CD4-positive, alpha-beta T cell treated with Interleukin-17A for 1 hour (primary cell): ENCODE measurements at places on chromosomes 5 and 9.

GRCh38 chr5:107067395-107067794, 603.3 kb downstream of the EFNA5 start:
- no peak for DNase-seq

DNA sequence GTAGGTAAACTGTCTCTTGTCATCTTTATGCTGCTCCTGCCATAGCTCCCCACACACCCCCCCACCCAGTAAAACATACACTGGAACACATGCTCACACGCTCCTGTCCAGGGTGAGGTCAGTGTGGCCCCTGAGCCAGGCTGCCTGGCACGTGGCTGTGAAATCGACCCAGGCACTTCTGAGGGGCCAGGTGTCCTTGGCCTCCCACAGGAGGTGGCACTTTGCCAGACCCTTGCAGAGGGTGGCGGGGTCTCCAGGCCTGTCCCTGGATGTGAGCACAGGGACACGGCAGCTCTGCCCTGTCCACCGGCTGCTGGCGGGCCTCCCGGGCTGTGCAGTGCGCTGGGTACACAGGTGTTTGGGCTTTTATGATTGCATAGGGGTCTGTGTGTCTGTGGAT, 10.0 kb upstream of the CRB2 start:
- no peak for DNase-seq

- DNase-seq = no peak
These were observed 169.5 kb upstream of the S1PR3 start for GRCh38 chr9:88821746-88822106.

GRCh38 chr5:132008163-132008473, 3.3 kb downstream of the ACSL6 start:
- no peak for DNase-seq

GRCh38 chr9:121009650-121010049, 40.4 kb downstream of the C5 start:
- DNase-seq = no peak

DNA sequence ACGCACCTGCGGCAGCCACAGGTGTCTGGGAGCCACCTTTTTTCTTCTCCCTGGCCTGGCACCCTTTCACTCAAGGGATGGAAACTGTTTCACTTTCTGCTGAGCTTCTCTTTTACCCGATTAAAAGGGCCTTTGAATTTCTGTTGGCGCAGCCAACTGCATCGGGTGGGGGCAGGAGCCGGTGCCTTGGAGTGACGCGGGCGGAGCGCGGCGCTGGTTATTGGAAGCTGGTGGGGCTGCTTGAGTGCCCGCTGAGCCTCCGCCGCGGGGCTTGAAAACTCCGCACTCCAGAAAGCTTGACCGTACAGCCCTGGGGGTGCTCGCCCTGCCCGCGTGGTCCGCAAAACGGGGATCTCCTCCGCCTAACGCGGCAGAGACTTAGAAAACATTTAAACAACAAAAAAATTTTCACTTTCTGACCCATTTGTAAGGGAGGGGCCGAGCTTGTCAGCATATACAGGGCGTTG, 52.0 kb upstream of the TJP2 start:
- peak; percentile 40 for DNase-seq

GRCh38 chr5:134084022-134084565, 30.4 kb upstream of the TCF7 start:
- DNase-seq = no peak

GRCh38 chr9:91900055-91900796, 49.8 kb downstream of the ROR2 start:
- DNase-seq = no peak

- DNase-seq = no peak
These were observed 31.2 kb upstream of the BASP1 start for GRCh38 chr5:17186256-17186655.

GRCh38 chr9:91196103-91196950, 165.4 kb downstream of the AUH start:
- DNase-seq = no peak

GRCh38 chr5:850511-851006, at the start of gene ZDHHC11:
TSS of gene ZDHHC11 (minus strand) at chr5:850986. CDS start at chr5:850602, 384 bp downstream.
- DNase-seq = no peak

- peak; percentile 68 for DNase-seq
These were observed 7.5 kb upstream of the RAPGEF1 start for GRCh38 chr9:131747352-131747751.

- DNase-seq = peak; percentile 47
These were observed 140.1 kb upstream of the FBXL17 start for GRCh38 chr5:108521841-108522506.

DNA sequence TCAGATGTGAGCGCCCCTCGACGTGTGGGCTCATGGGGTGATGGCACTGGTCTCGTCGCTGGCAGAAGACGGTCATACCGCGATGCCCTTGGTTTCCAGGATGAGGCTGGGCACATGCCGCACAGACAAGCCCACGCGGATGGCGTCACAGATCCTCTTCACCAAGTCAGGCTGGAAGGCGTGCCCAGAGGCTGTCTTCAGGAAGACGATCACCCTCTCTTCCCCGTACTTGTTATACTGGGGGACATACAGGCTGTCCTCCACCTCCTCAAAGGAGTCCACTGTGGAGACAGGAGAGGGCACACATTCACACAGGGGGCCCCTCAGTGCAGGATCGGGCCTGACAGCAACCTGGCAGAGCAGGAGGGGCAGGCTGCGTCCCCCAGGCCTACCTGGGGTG, 41.9 kb upstream of the ZNF354A start:
- DNase-seq = no peak

DNA sequence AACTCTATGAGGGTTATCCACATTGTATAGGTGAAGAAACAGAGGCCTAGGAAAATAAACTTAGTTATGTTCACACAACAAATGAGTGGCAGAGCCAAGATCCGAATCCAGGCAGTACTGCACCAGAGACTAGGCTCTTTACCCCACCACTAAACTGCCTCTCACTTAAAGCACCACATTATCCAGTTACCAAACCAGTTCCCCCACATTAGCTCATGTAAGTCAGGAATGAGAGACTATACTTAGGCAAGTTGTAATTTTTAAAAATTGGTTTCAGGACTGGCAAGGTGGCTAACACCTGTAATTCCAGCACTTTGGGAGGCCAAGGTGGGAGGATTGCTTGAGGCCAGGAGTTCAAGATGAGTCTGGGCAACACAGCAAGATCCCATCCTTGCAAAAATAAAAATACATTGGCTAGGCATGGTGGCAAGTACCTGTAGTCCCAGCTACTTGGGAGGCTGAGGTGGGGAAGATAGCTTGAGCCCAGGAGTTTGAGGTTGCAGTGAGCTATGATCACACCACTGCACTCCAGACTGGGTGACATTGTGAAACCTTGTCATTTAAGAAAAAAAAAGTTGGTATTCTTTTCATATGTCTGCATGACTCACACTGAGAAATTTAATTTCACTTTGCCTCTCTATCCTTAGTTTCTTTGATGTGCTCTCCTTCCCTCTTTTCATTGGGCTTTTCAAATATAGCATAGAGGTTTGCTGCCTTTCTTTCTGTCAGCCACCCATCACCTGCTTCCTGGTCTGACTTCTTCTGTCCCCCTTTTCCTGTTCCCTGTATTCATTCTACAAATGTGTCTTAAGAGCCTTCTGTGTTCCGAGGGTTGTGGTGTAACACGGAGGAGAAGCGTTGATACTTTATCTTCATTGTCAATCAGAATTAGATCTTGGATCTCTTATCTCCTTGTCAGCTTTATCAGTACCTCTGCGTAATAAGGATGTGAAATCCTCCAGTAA, 64.7 kb downstream of the ERMP1 start:
- DNase-seq = no peak

GRCh38 chr9:114003351-114003750, 74.7 kb downstream of the AMBP start:
- DNase-seq = no peak

DNA sequence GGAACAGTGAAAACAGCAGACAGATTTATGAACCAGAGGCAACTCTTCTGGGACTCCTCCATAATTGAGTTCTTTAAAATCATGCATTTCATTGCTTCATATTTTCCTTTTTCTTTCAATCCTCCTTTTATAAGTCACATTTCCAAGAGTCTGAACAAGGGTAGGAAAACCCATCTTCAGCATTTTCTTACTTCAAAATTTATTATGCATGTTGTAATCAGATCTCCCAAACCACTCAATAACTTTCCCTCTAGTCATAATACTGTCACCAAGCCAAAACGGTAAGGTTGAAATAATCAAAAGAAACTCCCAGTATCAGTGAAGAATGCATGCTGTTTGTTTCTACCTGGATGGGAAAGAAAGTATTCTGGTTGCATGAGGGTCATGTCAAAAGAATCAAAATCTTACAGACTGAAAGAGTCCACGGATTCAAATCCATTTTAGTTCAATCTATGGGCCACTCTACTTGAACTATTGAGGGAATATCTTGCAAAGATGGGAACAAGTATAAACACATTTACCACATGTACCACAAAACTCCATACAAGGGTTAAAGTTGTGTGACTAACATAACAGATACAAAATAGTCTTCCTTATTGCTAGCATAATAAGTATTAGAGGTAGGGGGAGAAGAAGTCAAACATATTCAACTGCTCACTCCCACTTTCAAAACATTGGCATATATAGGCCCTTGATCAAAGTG, 797.3 kb downstream of the MAT2B start:
- DNase-seq = no peak
